ENCODE measurements at places on chromosomes 11 and 22.

DNA sequence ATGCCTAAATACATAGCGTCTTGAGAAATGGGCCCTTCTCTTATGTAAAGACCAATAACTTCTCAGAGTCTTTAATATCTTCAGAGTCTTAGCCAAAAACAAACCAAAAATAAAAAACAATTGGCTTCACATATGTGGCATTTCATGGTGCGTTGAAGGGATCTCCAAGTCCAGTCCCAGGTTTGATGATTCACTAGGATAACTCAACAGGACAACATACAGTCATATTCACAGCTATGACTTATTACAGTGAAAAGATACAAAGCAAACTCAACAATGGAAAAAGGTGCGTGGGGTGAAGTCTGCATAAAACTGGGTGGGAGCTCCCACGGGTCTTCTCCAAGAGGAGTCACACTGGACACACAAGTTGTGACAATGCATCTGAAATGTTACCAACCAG is 12.6 kb downstream of the SYTL2 start:
- no peak for DNase-seq
- H3K36me3 ChIP-seq = no peaks in the 10 kb centered on the region
- H3K27ac ChIP-seq = no peak overlapping the region
- H3K27me3 ChIP-seq = no peaks in the 10 kb centered on the region
- no peaks in the 10 kb centered on the region for H3K4me1 ChIP-seq

- no peak for DNase-seq
- H3K27ac ChIP-seq = no peak overlapping the region
- H3K27me3 ChIP-seq = no peaks in the 10 kb centered on the region
- no peaks in the 10 kb centered on the region for H3K36me3 ChIP-seq
- no peak overlapping the region for H3K4me3 ChIP-seq
- no peaks in the 10 kb centered on the region for H3K4me1 ChIP-seq
Observed at GRCh38 chr11:73951797-73952196, 971 bp downstream of the DNAJB13 start.

DNA sequence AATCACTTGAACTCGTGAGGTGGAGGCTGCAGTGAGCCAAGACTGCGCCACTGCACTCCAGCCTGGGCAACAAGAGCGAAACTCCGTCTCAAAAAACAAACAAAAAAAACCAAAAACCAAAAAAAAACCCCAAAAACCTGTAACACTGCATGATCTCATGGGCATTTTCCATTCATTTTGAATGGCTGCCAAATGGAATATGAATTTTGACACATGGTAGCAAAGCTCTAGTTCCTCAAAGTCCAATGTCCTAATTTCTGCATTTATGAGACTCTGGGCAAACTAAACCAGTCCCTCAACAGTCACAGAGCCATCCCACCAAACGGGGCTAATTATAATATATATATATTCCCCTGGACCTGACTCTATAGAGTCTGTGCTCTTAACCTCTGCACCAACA is 61.8 kb downstream of the SGSM3 start:
- H3K27ac ChIP-seq = no peak overlapping the region
- DNase-seq = no peak
- H3K27me3 ChIP-seq = no peaks in the 10 kb centered on the region
- no peaks in the 10 kb centered on the region for H3K4me1 ChIP-seq
- H3K4me3 ChIP-seq = no peak overlapping the region
- no peaks in the 10 kb centered on the region for H3K36me3 ChIP-seq

DNA sequence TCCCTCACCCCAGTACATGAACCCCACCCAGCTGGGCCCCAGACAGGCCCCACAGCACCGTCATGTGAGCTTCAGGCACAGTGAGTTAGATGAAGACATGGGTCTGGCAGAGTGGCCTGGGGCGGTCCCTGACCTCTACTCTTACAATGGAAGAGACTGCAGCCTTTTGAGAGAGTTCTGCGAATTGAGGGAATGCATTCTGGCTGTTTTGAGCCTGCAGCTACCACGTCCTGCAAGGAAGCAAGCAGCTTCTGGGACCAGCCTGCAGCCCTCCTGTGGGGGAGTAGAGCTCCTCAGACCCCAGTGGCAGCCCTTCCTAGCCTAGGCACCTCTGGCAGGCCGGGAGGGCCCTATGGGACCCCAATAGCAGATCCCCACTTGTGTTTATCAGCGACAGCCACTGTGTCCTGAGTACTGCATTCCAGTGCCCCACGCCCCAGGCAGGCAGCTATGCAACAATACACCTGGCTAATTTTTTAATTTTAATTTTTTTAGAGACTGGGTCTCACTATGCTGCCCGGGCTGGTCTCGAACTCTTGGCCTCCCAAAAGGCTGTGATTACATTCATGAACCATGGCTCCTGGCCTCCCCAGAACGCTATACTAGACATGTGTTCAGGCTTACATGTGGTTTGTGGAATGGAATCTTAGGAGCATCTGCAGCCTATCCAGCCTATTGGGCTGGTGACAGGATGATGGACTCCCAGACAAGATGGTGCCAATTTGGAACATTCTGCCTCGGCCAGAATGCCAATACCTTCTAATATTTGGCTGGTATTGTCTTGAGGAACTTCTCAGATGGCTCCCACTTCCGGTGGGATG is 717 bp upstream of the SLC7A4 start:
- DNase-seq = peak; percentile 39
- H3K4me3 ChIP-seq = peak overlapping the region; percentile 54
- peaks cover 54% of the 10 kb centered on the region for H3K27me3 ChIP-seq
- H3K4me1 ChIP-seq = no peaks in the 10 kb centered on the region
- no peaks in the 10 kb centered on the region for H3K36me3 ChIP-seq

DNA sequence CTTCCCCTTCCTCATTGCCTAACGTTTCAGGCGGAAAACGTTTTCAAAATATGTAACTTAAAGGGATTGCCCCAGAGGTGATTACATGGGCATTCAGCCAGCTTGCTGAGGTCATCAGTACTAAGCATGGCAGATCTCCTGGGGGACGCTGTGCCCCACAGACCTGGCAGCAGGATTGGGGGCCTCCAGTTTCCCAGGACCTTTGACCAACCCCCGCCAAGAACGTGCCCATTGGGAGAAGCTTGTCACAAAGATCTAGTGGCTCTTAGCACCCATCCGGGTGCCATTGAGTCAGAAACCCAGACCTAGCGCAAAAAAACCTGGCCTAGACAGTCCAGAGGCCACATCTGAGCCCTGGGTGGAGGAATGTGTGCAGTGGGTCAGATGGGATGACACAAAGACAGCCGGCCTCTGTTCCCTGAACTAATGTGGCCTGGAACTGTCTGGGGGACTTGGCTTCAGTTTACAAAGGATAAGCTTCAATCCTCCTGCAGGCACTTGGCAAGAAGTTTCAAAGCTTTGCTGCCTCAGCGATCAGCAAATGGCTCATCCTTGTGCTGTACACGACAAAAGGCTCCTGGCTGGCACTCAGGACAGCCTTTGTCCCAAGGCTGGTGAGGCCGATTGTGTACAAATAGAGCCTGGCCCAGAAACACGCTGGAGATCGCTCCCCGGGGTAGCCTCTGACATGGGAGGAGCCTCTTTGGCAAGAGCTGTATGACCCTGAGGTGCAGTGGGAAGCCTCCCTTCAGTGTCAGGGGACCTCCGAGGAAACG is 9.5 kb downstream of the C1QTNF6 start:
- no peak overlapping the region for H3K27ac ChIP-seq
- no peak overlapping the region for H3K4me3 ChIP-seq
- peaks cover 17% of the 10 kb centered on the region for H3K4me1 ChIP-seq
- DNase-seq = peak; percentile 85
- H3K27me3 ChIP-seq = no peaks in the 10 kb centered on the region

- no peak overlapping the region for H3K27ac ChIP-seq
- no peaks in the 10 kb centered on the region for H3K36me3 ChIP-seq
- H3K27me3 ChIP-seq = no peaks in the 10 kb centered on the region
- no peaks in the 10 kb centered on the region for H3K4me1 ChIP-seq
- no peak overlapping the region for H3K4me3 ChIP-seq
- DNase-seq = peak; percentile 83
Observed at GRCh38 chr11:68798221-68798813, 43.4 kb downstream of the CPT1A start.

DNA sequence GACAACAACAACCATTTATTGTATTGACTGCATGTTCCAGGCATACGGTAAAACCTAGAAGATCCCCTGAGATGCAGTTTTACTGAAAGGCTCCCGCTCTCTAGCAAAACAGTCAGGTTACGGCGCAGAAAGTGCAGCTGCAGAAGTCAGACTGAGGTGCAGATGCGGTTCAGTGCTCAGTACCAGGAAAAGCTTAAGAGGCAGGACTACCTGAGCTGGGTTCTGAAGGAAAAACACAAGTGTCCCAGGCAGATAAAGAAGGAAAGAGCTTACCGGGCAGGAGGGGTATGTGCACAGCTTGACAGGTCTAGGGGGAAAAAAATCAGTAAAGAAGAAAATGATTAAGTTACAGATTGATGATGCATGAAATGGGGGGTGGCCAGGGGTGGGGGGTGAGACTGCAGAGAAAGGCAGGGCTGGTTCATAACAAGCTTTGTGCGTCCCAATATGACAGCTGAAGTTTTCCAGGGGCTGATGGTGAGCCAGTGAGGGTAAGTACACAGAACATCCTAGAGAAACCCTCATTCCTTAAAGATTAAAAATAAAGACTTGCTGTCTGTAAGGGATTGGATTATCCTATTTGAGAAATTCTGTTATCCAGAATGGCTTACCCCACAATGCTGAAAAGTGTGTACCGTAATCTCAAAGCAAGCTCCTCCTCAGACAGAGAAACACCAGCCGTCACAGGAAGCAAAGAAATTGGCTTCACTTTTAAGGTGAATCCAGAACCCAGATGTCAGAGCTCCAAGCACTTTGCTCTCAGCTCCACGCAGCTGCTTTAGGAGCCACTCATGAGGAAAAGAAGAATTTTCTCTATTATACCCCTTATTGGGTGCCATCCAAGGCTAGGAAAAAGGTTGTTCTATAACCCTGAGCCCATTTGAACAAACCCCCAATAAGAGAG is 11.9 kb downstream of the LARGE1 start:
- H3K27ac ChIP-seq = no peak overlapping the region
- H3K27me3 ChIP-seq = no peaks in the 10 kb centered on the region
- DNase-seq = no peak
- peaks cover 9% of the 10 kb centered on the region for H3K4me1 ChIP-seq
- no peaks in the 10 kb centered on the region for H3K36me3 ChIP-seq

GRCh38 chr11:70281156-70281609 is 10.7 kb downstream of the PPFIA1 start:
- H3K4me3 ChIP-seq = no peak overlapping the region
- no peak for DNase-seq
- H3K36me3 ChIP-seq = peaks cover 16% of the 10 kb centered on the region
- no peak overlapping the region for H3K27ac ChIP-seq
- no peaks in the 10 kb centered on the region for H3K27me3 ChIP-seq
- H3K4me1 ChIP-seq = no peaks in the 10 kb centered on the region

DNA sequence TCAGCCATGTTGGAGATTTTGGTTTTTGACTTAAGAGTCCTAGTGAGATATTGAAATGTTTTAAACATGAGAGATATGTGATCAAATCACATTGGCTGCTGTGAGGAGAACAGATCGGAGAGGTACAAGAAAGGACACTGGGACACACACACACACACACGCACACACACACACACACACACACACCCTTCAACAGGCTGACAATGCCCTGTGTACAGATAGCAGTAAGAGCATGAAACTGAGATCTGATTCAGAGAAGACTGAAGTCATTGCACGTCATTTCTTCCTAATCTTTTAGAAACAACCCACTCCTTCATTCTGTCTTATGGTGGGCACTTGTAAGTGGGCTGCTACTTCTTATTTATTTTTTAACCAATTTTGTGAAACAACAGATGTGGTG is 200.5 kb upstream of the E2F8 start:
- no peaks in the 10 kb centered on the region for H3K36me3 ChIP-seq
- no peaks in the 10 kb centered on the region for H3K27me3 ChIP-seq
- DNase-seq = no peak
- H3K27ac ChIP-seq = no peak overlapping the region
- no peak overlapping the region for H3K4me3 ChIP-seq

- peaks cover 6% of the 10 kb centered on the region for H3K4me1 ChIP-seq
- DNase-seq = peak; percentile 84
- H3K27ac ChIP-seq = peak within 1 kb of the TSS; percentile 90
- H3K4me3 ChIP-seq = peak within 1 kb of the TSS; percentile 73
Observed at GRCh38 chr11:73787643-73788558, at the start of gene MRPL48. TSS of gene MRPL48 (plus strand) at chr11:73787874. CDS start at chr11:73787972, 98 bp downstream.

DNA sequence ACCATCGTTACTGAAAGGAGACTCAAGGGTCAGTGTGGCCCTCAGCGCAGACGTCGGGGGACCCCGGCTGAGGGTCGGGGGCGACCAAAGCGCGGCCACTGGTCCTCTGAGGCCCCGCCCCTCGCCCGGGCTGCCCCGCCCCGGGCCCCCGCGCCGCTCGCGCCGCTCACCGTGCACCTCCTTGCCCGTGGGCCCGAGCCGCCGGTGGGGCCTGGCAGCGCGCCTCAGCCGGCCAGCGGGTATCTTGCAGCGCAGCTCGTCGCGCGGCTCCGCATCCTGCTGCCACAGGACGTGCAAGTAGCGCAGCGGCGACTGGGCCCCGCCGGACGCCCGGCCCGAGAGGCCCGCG is 419 bp downstream of the ANKRD54 start:
- no peaks in the 10 kb centered on the region for H3K36me3 ChIP-seq
- H3K27me3 ChIP-seq = no peaks in the 10 kb centered on the region
- no peak overlapping the region for H3K27ac ChIP-seq
- H3K4me1 ChIP-seq = no peaks in the 10 kb centered on the region

- H3K4me3 ChIP-seq = no peak overlapping the region
- peaks cover 4% of the 10 kb centered on the region for H3K36me3 ChIP-seq
- H3K27ac ChIP-seq = no peak overlapping the region
- no peaks in the 10 kb centered on the region for H3K4me1 ChIP-seq
- DNase-seq = no peak
Observed at GRCh38 chr22:32494971-32495370, 20.4 kb downstream of the FBXO7 start.

- H3K36me3 ChIP-seq = no peaks in the 10 kb centered on the region
- DNase-seq = no peak
- H3K27ac ChIP-seq = no peak overlapping the region
Observed at GRCh38 chr11:76071090-76071489, 135.2 kb downstream of the WNT11 start.

- DNase-seq = no peak
- H3K36me3 ChIP-seq = no peaks in the 10 kb centered on the region
- H3K4me1 ChIP-seq = no peaks in the 10 kb centered on the region
- H3K27ac ChIP-seq = no peak overlapping the region
Observed at GRCh38 chr11:105884436-105884835, 137.6 kb downstream of the MSANTD4 start.

DNA sequence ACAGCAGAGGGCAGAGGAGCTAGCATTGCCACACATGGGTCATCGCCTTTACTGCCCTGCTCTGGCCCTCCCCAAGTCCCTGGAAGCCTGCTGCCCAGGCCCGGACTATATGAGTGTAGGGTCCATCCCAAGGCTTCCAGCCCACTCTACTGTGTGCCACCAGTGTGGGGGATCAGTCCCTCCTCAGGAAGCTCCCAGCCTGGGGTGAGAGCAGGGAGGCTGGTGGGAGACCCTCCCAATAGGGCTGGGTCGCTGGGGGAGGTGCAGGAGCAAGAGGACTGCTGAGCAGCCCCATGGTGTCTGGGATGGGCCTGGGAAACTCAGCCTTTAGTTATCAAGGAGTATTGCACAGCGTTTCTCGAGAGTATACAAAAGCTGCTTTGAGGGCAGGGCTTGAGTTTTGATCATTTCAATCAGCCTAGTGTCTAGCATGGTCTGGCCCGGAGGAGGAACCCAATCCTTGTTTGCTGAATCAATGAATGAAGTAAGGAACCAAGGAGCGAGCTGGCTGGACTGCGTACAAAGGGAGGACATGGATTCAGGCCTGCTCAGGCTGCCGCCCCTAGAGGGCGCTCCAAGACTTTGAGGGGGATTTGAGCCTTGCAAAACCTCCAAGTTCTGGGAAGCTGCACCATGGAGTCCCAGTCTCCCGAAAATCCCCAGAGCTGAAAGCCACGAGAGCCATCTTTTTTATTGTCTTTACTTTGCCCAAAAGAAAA is 89.0 kb upstream of the PARVA start:
- no peak overlapping the region for H3K4me3 ChIP-seq
- no peaks in the 10 kb centered on the region for H3K4me1 ChIP-seq
- H3K36me3 ChIP-seq = no peaks in the 10 kb centered on the region
- no peaks in the 10 kb centered on the region for H3K27me3 ChIP-seq
- peak; percentile 93 for DNase-seq

All from neural progenitor cell (in vitro differentiated cells).